NCI-H510A (cell line): ENCODE measurements at places on chromosomes 2 and 18.

DNA sequence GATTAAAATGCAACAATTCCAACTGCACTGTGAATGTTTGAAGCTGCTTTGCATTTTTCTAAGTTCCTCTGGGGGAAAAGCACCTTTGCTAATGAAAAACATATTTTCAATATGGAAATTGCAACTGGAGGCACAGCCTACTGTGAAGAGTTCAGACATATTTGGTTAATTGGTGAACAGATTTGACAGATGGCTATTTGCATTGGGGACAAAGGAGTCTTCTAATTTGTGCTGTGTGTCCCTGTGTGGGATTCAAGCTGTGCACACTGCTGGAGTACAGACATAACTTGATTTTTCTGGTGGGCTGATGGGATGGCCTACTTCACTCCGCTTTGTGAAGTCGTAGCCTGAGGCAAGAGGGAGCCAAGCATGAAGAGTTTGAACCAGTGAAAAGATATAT, 40.7 kb upstream of the ARHGAP25 start:
- DNase-seq, result no peak

DNA sequence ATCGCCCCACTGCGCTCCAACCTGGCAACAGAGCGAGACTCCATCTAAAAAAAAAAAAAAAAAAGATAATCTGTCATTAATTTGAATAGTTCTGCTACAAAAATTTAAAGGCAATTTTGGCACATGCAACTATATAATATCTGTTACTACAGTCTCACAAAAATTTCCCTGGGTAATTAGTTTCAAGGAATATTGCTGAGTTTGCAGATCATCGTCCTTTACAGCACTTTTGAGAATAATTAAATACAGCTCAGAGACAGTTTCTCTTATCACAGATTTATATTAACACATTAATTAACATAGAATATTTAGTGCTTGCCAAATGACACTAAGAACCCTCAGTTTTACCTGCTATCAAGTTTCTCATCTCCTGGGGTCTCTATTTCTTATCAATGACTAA, 540.4 kb upstream of the ZNF804A start:
- no peak for DNase-seq

DNA sequence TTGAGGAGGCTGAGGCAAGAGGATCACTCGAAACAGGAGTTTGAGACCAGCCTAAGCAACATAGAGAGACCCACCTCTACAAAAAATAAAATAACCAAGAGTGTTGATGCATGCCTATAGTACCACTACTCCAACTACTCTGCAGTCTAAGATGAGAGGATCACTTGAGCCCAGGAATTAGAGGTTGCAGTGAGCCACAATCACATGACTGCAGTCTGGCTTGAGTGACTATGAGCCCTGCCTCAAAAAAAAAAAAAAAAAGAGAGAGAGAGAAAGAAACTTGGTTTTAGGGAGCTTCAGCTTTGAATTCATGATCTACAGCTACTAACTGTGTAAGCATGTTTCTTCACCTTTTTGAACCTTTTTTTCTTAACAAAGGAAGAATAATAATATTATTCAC, 119.9 kb downstream of the HNMT start:
- DNase-seq, result no peak

- DNase-seq, result no peak
Measured at GRCh38 chr2:156445296-156446220, 9.4 kb downstream of the GPD2 start.

- DNase-seq, result no peak
Measured at GRCh38 chr2:148603562-148603920, 41.0 kb upstream of the EPC2 start.

DNA sequence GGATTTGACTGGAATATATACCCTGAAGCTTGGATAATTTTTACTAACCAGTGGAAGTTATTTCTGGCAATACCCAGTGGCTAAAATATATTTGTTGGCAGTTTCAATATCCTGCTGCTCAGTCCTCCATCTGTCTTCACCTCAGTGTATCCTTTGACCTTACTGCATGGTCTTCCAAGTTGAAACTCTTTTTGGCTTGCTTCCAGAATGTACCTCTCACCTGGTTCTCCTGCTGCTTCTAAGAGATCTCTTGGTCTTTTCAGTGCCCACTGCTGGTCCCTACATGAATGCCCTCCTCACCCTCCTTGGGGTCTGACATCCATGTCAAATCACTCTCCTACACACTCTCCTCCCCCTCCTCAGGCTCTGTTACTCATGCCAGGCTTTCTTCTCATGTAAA, 4.8 kb upstream of the KDM3A start:
- DNase-seq, result no peak
